ENCODE measurements at places on chromosomes 5 and 9.

DNA sequence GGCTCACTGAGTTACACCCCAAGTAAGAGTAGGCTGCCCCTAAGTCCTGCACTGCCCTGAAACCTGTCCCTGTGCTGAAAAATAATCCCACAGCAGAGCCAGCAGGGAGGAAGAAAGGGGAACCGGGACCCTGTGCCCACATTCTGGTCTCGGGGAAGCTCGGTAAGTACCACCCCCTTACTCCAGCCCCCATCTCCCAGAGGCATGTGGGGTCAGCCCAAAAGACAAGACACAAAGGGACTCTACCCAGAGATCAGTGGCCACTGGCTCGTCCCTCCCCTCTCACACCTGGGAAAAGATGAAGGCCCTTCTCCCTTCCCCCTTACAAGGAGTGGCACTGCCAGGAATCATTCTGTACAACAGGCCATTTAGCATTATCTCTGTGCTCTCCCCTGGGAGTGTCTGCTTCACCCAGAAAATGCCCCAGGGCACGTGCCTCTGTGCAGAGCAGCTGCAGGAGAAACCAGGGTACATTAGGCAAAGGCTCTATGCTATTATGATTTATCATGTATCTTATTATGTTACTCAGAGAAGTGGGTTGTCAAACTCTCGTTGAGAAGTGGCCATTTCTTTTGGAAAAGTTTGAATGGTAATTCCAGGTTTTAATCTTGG lies 71.3 kb downstream of the NDFIP1 start:
- no peak for DNase-seq

- no peak for DNase-seq
Measured at GRCh38 chr5:56856541-56857178, 41.3 kb downstream of the MAP3K1 start.

DNA sequence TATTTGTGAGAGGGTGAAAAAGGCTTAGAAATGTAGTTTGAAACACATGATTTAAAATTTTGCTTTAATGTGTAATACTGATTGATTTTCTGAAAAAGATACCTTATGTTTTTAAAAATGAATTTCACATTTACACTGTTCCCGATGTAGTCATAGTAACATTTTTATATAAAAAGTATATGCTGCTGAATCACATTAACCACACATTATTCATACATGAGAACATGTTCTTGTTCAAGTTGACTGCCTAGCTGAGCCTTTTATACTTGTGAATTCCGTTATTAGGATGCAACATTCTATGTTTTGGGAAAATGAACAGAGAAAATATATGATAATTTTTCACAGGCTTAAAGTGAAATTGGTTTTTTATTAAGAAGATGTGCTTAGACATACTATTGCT lies 461.1 kb upstream of the NUDT12 start:
- no peak for DNase-seq

GRCh38 chr9:2217540-2217939 lies 202.4 kb downstream of the SMARCA2 start:
- no peak for DNase-seq

DNA sequence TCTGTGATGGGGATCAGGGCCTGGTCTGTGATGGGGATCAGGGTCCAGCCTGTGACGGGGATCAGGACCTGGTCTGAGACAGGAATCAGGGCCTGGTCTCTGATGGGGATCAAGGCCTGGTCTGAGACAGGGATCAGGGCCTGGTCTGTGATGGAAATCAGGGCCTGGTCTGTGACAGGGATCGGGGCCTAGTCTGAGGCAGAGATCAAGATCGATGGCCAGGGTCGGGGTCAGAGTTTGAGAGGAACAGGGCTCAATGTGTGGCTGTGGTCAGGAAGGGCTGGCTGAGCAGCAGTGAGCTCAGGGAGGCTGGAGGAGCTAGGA lies 33.8 kb upstream of the TMEM250 start:
- no peak for DNase-seq

DNA sequence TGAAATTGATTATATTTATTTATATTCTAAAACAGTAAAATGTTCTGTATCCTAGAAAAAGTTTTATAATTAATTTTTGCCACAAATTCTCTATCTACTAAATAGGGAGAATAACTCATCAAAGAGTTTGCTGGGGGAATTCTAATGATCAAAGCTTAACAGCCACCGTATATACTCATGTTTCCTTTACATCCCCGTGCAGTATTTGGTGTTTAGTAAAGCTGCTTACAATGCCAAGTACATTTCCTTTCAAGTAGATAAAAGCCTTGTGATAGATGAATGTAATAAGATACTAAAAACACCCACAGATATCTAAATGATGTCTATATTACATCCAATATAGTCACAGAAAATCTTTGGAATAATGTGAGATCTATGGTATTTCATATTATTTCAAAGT lies 312.2 kb downstream of the HCN1 start:
- DNase-seq: no peak

- no peak for DNase-seq
Measured at GRCh38 chr9:18676525-18676924, 202.6 kb downstream of the ADAMTSL1 start.

DNA sequence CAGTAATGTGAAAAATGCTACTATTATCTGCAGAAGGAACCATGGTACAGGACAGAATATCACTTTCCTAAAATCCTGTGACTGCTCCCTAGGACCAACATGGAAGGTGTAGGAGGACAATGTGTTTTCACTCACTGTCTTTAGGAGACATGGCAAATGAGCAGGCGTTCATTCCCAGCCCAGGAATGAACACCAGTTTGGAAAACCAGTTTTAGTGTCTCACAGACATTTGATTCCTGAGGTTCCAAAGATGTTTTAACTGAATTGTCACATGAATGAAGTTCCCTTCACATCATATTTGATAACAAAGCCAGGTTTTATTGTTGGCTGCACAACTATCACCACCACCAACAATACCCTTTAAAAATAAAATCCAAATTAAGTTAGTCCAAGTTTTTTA lies 178.2 kb downstream of the ENC1 start:
- DNase-seq: no peak

Data from stimulated activated CD8-positive, alpha-beta memory T cell treated with anti-CD3 and anti-CD28 coated beads, Interleukin-4, amount 100 ng/mL, for 4 hours (primary cell).